ENCODE measurements at places on chromosomes 3 and 15.

DNA sequence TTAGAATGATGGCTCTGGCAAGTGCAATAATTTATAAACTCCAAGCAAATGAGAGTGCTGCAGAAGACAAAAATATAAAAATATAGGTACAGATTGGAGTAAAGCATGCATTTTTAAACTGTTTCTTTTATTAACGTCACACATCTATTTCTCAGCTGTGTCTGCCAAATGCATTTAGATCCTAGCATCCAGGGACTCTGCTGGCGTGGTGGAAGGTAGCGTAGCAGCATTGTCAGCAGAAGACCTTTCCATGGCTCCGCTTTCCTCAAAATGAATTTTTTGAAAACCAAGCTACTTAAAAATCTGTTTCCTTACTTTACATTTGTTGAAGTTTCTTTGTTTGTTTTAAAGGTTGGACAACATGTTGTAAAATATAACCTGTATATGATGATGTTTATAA is 16.3 kb upstream of the ATP10A start:
- DNase-seq, result no peak

GRCh38 chr3:50525987-50526386 is 22.6 kb upstream of the CACNA2D2 start:
- no peak for DNase-seq

GRCh38 chr3:187746442-187747281 is 1.4 kb upstream of the BCL6 start:
- DNase-seq, result no peak

DNA sequence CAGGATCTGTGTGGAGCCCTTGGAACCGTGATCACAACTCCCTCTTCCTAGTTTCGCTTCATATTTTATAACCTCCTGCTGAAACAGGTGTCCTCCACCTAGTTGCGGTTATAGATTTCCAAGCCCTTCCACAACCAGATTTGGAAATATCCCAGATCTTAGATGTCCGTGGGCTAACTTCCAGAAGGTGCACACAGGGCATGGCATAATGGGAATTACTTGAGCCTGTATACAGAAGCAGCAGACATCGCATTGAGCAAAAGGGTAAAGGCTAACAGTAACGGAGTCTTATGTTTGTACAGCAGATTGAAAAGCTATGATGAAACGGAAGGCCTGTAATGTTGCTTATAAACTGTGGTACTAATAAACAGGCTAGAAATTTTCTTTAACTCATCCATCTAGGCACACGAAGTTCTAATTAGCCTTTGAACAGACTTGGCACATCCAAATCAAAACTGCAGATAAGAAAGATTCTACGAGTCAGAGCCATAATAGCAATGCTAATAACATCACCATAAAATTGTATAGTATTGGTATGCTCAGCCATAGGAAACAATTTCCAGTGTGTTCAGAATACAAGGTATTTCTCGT is 1.2 kb upstream of the USF3 start:
- no peak for DNase-seq

GRCh38 chr3:90015688-90016356 is 908.4 kb downstream of the EPHA3 start:
- DNase-seq, result no peak
